ENCODE measurements at places on chromosomes 7 and 10.

GRCh38 chr7:149803551-149804074, 30.2 kb upstream of the ZNF467 start:
- no peak for DNase-seq

- DNase-seq = no peak
These were observed 31.1 kb downstream of the KAZALD1 start for GRCh38 chr10:101092881-101093354.

DNA sequence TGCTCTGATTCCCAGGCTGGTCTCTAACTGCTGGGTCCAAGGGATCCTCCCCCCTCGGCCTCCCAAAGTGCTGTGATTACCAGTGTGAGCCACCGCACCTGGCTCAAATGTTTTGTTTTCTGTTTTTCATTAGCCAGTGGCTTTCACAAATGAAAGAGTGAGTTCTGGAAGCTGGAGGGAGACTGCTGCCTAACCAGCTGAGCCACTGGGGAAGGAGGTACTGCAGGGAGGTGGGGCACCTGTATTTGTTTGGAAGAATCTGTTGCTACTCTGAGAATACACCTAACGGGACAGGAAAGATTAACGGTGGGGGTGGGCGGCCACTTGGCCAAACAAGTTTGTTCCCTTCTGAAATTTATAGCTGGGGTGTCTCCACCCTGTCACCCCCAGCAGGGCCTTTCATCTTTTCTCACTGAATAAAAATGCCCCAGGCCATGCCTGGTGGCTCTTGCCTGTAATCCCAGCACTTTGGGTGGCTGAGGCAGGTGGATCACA, 4.7 kb downstream of the STOX1 start:
- DNase-seq = no peak

DNA sequence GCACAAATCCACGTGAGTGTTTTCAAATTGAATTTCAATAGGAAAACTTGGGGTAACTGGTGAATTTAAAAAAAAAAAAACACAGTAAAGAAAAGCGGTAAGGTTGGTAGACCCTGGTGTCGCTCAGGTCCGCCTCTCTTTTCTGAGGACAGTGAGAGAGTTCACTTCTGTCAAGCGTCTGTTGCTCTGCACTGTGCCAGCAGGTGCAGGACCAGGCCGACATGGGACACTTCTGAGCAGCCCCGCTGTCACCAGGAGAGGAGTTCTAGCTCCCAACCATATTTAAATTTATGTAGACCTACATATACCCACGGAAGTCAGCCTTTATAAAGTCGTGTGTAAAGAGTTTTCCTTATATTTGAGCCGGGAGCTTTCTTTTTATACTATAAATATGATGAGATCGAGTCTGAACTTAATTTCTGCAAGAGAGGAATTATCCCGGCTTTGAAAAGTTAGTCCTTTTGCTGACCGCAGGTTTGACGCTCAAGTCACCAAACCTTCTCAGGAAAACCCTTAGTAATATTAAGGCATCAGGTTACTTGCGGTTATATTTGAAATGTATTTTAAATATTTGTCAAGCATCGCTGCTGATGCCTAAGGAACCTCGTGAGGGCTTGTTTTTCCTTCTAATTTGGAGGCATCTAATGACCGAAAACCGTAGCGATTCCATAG, 531 bp downstream of the IKZF1 start:
- DNase-seq = no peak

DNA sequence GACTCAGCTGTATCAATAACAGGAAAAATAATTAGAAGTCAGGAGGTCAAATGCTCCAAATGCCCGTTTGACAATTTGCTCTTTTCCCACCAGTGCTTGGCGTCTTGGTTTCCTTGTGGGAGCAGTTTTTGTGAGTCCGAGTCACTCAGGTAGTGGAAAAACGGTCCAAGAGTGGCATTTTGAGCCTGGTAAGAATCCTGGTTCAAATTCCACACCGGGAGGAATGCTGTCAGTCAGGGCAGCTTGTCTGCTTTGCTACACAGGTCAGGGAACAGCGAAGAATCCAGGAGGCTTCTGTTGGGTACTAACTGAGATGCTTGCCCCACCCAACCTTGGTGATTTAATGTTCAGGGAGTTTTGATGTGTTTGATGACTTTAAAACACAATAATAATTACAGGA, 209.5 kb downstream of the HERPUD2 start:
- no peak for DNase-seq

- no peak for DNase-seq
These were observed 478 bp upstream of the ZNF22 start for GRCh38 chr10:45000138-45000751.

GRCh38 chr7:149180722-149181449, 14.5 kb upstream of the ZNF282 start:
- DNase-seq = no peak

Measured in activated gamma-delta T cell (primary cell).